Natural killer cell treated with Interleukin-12 subunit alpha and Interleukin-12 subunit beta and Interleukin-15 and Interleukin-18, amount 100 ng/mL, for 72 hours (primary cell): ENCODE measurements at places on chromosomes 6 and 20. TPM values are rescaled to one million over a fixed set of nuclear protein-coding genes. Genes with fewer than 3 reads are reported as not detected.

- H3K4me1 ChIP-seq: peaks cover 10% of the 10 kb centered on the region
- no peak overlapping the region for H3K4me3 ChIP-seq
- peaks cover 11% of the 10 kb centered on the region for H3K27me3 ChIP-seq
- no peak overlapping the region for H3K27ac ChIP-seq
Observed at GRCh38 chr20:40954521-40955165, 74.0 kb upstream of the TOP1 start.

GRCh38 chr20:53215166-53215565 is 243.0 kb downstream of the TSHZ2 start:
- H3K4me3 ChIP-seq: no peak overlapping the region
- H3K4me1 ChIP-seq: peaks cover 3% of the 10 kb centered on the region
- DNase-seq: no peak
- H3K36me3 ChIP-seq: no peaks in the 10 kb centered on the region
- peaks cover 21% of the 10 kb centered on the region for H3K27me3 ChIP-seq

DNA sequence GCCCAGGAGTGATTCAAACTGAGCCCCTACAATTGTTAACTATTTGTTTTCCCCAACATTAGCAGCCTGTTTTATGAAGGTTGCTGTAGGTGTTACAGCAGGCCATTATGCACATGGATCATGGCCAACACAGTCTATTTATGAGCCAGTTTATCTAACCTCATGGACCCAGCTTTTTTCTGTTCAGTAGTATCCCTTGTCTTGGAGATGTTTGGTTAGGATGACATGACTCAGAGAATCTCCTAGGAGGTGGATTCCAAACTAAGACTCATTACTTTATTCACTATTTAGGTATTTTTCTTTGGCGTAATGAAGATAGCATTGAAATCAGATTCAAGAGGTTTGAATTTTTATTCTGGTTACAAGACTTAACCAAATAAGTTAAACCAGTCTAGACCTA is 62.8 kb upstream of the TFB1M start:
- H3K27me3 ChIP-seq: peaks cover 6% of the 10 kb centered on the region
- H3K27ac ChIP-seq: no peak overlapping the region
- DNase-seq: no peak
- no peak overlapping the region for H3K4me3 ChIP-seq
- no peaks in the 10 kb centered on the region for H3K36me3 ChIP-seq

DNA sequence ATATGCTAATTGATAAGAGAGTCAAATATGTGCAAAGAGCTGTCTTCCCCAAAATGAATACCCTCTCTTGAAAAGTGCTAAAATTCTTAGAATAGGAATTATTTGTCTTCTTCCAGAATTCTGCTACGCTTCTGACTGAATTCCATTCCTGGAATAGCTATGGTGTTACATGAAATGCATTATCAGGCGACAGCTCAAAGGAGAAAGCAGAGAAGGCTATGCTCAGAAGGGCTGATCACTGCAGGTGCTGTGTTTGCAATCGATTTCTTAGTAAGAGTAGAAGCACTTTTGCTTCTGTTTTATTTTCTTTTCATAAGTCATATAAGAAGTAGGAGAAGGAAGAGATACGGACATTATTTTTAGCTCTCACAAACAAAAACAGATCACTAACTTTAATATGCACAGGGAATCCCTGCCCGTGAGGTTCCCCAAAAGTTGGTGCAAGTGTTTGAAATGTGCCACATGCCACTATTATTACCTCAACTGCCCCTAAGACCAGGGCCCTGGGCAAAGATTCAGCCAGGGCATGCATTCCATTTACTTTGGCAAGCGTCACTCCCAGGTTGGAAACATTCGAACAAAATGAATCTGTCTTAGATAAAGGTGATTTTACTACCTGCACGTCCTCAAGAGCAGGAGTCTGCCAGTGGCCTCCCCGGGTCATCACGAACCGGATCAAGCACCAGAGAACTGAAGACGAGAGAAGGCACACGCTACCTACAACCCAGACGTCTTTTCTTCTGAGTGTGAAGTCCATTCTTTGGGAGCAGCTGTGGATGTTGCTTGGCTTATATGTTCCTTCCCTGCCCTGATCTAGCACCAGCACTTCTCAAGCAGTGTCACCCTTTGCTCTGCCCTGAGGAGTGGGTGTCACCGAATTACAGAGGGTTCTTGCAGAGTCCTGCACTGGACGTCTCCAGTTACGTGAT is 7.2 kb downstream of the MYLK4 start:
- no peaks in the 10 kb centered on the region for H3K36me3 ChIP-seq
- H3K27me3 ChIP-seq: peaks cover 3% of the 10 kb centered on the region
- no peak overlapping the region for H3K4me3 ChIP-seq
- no peak for DNase-seq
- H3K4me1 ChIP-seq: no peaks in the 10 kb centered on the region

Gene TBX18
- total RNA-seq: not detected

Gene TMEM74B
- not detected for total RNA-seq
